ENCODE measurements at places on chromosomes 3 and 15.

- DNase-seq = no peak
Observed at GRCh38 chr3:38829404-38829803, 13.4 kb upstream of the SCN10A start.

- DNase-seq = no peak
Observed at GRCh38 chr3:100261485-100261903, 702 bp downstream of the TBC1D23 start.

GRCh38 chr3:4290272-4290893, 12.8 kb upstream of the SETMAR start:
- DNase-seq = peak; percentile 30

GRCh38 chr15:91924837-91925495, 71.5 kb downstream of the SLCO3A1 start:
- no peak for DNase-seq

DNA sequence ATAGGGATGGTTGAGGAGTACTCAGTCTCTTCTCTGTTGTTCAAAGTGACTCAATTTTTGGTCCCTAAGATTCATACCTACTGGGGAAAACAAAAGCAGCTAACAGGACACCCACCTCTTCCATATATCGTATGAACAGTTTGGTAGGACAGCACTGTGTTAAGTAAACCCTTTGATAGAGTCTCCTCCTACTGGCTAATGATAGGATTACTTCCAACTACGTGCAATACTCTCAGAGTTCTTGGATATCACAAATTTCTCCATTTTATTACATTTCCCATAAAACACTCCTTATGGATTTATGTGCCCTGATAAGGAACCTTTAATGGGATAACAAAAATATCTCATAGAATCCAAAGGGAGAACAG, 200.2 kb upstream of the GOLGA6L4 start:
- DNase-seq = no peak

Data from right hindlimb (tissue), 1 donor.